Activated T-cell treated with anti-CD3 and anti-CD28 coated beads, Interleukin-2, amount 50 U/mL, for 72 hours (primary cell): ENCODE measurements at places on chromosomes 4 and X. TPM values are rescaled to one million over a fixed set of nuclear protein-coding genes. Genes with fewer than 3 reads are reported as not detected.

MTNR1A gene
- total RNA-seq = not detected

ADGRL3 gene
- total RNA-seq = not detected

PCDH11X gene
- not detected for total RNA-seq

NLRP2B gene
- total RNA-seq = not detected

SLC16A2 gene
- total RNA-seq = 0.30 TPM

VCX3B gene
- total RNA-seq = not detected

AMTN gene
- total RNA-seq = not detected

IGSF1 gene
- not detected for total RNA-seq

CSAG2 gene
- not detected for total RNA-seq

GLOD5 gene
- not detected for total RNA-seq

CLNK gene
- 0.55 TPM for total RNA-seq

ATP6AP1 gene
- total RNA-seq = 37.0 TPM

STAP1 gene
- total RNA-seq = 9.6 TPM

ARMCX2 gene
- total RNA-seq = 10.0 TPM

SPANXA2 gene
- total RNA-seq = not detected

ANK2 gene
- total RNA-seq = 7.1 TPM

SMR3A gene
- not detected for total RNA-seq

GDI1 gene
- total RNA-seq = 118 TPM
